Activated gamma-delta T cell treated with Interleukin-2 at 50 U/mL for 16 hours (primary cell): ENCODE measurements at places on chromosomes 6 and 20.

DNA sequence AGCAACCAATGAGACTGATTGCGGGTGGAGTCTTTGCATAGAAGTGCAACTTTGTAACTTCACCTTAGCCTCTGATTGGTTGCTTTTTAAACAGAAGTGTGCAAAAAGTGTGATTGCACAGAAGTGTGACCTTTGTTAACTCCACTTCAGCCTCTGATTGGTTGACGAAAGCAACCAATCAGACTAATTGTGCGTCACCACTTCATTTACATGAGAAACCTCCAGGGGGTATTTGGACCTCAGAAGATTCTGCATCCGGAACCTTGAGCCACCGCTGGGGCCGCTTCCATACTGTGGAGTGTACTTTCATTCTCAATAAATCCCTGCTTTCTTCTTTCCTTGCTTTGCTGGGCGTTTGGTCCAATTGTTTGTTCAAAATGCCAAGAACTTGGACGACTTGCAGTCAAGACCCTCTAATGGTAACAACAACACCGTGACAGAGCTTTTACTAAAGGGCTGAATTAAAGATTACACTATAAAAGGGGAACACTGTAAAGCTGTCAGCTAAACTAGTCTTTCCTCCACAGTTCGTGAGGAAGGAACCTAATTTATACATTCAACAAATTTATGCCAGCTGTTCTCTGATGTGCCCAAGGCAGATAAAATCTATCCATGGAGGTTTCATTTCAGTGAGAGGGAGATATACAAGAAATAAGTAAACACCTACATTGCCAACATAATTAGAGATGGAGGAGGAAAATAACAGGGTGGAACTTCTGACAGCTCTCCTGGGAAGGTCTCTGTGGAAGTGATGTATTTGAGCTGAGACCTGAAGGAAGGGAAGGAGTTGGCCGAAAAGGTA is 1.4 kb upstream of the HECA start:
- DNase-seq, result no peak

- no peak for DNase-seq
Observed at GRCh38 chr6:150352321-150353296, 16.2 kb upstream of the IYD start.

GRCh38 chr6:5941188-5941587 is 65.5 kb downstream of the NRN1 start:
- no peak for DNase-seq

GRCh38 chr6:27135087-27135657 is 112.3 kb upstream of the PRSS16 start:
- no peak for DNase-seq

- DNase-seq, result no peak
Observed at GRCh38 chr6:154476494-154476893, 34.0 kb downstream of the CNKSR3 start.

- DNase-seq, result no peak
Observed at GRCh38 chr6:166308769-166309589, 787 bp upstream of the PRR18 start.

- no peak for DNase-seq
Observed at GRCh38 chr6:153215242-153215641, 84.2 kb upstream of the RGS17 start.

GRCh38 chr6:122648726-122649125 is 38.5 kb downstream of the PKIB start:
- no peak for DNase-seq

- DNase-seq, result no peak
Observed at GRCh38 chr6:5279891-5280338, 18.6 kb downstream of the FARS2 start.
